NCI-H1436 (cell line): ENCODE measurements at places on chromosomes 11 and 22.

DNA sequence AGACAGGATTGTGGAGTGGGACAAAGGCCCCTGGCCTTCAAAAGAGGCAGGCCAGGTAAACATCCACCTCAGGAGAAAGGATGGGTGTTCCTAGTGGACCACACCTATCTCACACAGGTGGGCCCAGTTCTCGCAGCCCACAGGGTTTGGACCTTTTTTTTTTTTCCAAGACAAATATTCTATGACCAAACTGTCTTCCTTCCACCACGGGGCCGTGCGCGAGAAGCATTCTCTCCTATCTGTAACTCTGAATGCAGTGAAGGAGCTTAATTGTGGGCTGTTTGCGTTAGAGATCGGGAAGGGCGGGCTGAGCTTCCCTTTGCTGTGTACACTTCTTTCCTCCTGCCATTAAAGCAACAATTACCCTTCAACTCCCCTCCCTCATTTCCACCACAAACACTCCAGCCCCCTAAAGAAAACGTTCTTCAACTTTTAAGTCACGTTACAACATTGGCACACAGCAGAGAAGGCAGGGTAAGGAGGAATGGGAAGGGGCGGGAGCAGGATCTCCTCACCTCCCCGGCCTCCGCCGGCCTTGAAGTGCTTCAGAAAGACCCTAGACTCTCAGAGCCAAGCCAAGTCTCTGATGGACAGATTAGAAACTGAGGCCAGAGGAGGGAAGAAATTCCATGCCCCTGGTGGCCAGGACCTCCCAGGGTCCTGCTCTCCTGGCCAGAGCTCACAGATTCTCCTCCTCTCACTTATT is 238.4 kb downstream of the BUD13 start:
- no peak for DNase-seq

DNA sequence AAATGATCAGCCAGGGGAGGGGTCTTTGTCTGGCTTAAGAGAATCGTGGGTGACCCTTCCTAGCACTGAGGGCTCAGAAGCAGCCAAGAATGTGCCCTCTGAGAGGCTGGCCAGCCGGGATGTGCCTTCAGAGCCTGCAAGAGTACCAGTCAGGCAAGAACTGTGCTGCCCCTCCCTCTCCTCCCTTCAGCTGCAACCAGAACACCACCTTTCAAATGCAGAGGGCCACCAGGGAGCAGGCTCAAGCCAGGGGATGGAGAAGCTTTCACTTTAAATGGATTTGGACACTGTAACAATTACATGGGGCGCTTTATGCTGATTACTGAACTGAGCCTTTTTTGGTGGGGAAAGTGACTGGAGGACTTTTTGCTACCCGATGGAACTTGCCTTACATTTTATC is 44.9 kb upstream of the TENM4 start:
- DNase-seq, result no peak

GRCh38 chr22:39502789-39503409 is 809 bp downstream of the MIEF1 start:
- DNase-seq, result no peak

GRCh38 chr22:21766691-21767462 is 31.3 kb upstream of the YPEL1 start:
- no peak for DNase-seq

GRCh38 chr22:29916007-29916544 is 33.1 kb downstream of the MTMR3 start:
- no peak for DNase-seq

- DNase-seq, result no peak
Observed at GRCh38 chr11:10818594-10818993, 9.9 kb upstream of the EIF4G2 start.

DNA sequence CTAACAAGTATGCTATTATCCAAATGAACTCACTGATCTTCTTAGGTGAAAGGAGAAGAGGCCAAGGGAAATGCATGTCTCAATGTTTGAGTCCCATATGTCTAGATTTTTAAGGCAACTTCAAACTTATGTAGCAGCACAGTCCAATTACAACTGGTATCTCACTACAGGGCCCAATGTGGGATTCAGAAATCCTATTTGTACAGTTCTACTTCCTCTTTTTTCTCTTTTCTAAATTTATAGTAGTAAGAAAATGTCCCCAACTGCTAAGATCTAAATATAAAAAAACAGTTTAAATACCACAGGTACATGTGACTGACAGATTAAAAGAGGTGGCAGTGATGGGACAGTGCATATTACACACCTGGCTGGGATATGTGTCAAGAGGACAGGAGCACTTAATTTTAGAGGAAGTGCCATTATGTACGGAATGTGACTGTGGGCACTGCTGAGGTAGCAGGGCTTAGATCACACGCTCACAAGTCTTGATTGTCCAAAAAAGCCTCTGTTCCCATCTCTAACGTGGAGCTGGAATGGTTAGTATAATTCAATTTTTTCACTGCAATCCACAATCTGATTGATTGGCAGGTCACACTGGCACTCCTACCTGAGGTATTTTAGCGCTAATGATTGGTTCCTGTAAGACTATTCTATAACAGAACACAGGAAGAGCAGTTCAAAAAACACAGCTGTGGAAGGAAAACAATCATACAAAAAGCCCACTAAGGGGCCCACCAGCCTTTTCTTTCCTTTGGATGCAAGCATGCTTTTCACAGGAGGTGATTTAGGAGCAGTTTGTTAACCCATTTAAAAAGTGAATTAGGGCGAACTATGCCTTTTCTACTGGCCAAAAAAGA is 34.6 kb downstream of the APOL5 start:
- no peak for DNase-seq

DNA sequence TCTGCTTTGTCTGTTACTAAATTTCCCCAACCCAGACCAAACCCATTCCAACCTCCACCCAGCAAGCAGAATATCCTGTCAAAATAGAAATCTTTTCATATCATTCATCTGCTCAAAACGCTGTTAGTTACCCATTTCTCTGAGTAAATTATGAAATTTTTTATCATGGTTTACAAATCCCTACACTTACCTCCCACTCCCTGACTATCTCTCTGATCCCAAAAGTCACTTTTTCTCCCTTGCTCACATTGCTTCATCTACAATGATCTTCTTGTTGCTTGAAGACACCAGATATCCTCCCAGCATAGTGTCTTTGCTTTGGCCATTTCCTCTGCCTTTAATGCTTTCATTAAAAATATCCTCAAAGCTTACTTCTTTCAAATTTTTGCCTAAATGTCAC is 195.5 kb upstream of the CTSC start:
- no peak for DNase-seq

DNA sequence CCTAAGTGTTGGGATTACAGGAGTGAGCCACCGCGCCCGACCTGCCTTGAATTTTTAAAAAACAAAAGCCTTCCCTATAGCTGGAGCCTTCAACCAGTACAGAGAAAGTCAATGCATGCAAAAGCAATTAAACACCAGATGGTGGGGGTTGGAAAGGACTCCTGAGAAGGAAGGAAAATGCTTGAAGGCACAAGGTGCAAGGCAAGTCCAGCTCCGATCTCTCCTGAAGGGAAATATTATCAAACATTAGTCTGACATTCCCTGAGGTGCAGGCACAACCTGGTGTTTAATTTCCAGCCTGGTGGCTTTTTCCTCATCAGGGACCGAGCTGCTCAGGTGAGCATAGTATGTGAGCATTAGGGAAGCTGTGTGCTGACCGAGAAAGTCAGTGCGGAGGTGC is 12.9 kb upstream of the RAPSN start:
- DNase-seq, result no peak

GRCh38 chr22:42326801-42327200 is 56.3 kb upstream of the TCF20 start:
- DNase-seq, result no peak

GRCh38 chr22:39283322-39284141 is 35.9 kb downstream of the RPL3 start:
- no peak for DNase-seq

DNA sequence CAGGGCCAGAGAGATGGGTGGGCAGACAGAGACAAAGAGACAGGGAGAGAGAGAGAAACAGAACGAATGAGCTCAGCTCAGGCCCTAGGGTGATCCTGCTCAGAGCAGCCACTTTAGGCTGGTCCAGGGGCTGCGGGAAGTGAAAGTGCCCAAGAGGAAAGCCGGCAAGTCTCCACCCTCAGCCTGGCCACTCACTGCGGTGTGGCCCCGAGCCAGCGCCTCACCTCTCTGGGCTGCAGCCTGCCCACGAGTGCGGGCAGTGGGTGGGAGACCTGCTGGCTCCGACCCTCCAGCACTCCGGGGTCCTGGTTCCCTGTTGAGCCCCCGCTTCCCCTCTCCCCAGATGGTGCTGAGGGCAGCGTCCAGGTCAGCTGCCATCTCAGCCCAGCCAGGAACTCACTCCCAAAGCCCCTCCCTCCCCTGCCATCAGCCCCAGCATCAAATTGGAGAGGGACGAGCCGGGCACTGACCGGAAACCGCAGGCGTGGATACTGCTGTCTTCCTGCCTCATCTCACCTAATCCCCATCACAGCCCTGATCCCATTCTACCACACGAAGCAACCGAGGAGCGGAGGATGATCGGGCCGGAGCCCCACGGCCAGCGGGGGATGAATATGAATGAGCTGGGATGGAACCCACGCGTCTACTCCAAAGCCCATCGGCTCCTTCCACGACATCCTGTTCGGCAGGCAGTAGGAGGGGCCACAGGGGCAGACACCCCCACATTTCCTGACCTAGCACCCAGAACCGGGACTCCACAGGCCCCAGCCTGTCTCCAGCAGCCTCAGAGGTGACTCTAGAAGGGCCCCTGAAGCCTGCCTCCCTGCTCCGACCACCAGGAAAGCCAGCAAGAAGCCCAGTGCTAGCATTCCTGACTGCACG is 16.9 kb downstream of the ELFN2 start:
- DNase-seq, result no peak
